ENCODE measurements at places on chromosomes 13 and 19. TPM values are rescaled to one million over a fixed set of nuclear protein-coding genes. Genes with fewer than 3 reads are reported as not detected.

DNA sequence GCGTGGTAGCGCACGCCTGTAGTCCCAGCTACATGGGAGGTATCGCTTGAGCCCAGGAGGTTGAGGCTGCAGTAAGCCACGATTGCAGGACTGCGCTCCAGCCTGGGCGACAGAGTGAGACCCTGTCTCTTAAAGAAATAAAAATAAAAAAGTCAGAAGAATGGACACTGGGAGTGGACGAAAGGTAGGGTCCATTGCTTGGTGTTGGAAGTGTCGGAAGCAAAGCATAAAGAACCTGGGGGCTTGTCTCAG is 392 bp upstream of the ARHGAP33 start:
- peaks cover 29% of the 10 kb centered on the region for H3K4me1 ChIP-seq
- no peak for DNase-seq
- peak overlapping the region; percentile 81 for H3K4me3 ChIP-seq
- no peaks in the 10 kb centered on the region for H3K27me3 ChIP-seq

DNA sequence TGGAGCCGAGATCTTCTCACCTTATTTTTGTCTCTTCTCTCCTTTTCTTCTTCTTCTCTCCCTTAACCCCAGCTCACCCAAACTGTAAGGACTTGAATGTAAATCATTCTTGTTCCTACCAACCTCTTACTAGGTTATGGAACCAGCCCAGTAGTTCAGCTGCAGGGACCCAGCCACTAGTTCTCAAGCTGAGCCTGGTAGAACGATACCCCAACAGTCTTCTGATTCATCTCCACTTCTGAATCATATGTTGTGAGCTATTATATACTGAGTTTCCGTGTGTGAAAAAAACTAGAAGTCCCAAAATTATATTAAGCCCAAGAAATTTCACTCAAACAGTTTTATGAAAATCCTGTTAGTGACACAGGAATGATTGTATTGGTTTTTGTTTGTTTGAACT is 67.7 kb downstream of the DCT start:
- H3K4me1 ChIP-seq, result no peaks in the 10 kb centered on the region
- no peaks in the 10 kb centered on the region for H3K36me3 ChIP-seq
- H3K4me3 ChIP-seq, result no peak overlapping the region
- no peaks in the 10 kb centered on the region for H3K27me3 ChIP-seq
- DNase-seq, result no peak

DNA sequence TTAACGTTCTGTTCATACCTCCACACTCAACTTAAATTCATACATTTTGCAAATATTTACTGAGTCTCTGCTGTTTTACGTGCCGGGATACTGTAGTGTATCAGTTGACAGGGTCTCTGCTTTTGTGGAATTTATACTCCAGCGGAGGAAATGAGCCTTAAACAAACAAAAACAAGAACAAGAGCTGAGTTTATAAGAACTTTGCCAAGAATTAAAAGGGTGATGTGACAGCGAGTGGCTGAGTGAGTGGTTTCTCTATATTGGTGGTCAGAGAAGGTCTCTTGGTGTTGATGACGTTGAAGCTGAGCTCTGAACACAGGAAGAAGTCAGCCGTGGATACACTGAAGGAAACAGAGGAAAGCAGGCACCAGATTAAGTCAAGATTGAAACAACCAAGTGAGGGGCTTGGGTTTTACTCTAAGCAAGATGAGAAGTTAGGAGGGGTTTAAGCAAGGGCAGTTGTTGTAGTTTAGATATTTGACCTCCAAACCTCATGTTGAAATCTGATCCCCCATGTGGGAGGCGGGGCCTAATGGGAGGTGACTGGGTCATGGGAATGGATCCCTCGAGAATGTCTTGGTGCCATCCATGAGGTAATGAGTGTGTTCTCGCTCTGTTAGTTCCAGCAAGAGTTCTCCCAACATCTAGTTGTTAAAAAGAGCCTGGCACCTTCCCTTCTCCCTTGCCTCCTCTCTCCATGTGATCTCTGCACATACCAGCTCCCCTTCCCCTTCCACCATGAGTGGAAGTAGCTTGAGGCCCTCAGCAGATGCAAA is 248.3 kb downstream of the DCLK1 start:
- no peaks in the 10 kb centered on the region for H3K36me3 ChIP-seq
- H3K4me1 ChIP-seq, result no peaks in the 10 kb centered on the region
- no peak for DNase-seq
- H3K4me3 ChIP-seq, result no peak overlapping the region

GRCh38 chr13:103625194-103625593 is 559.0 kb upstream of the SLC10A2 start:
- no peak overlapping the region for H3K27ac ChIP-seq
- H3K36me3 ChIP-seq, result no peaks in the 10 kb centered on the region
- H3K4me3 ChIP-seq, result no peak overlapping the region
- no peak for DNase-seq

- DNase-seq, result no peak
- H3K36me3 ChIP-seq, result peaks cover 17% of the 10 kb centered on the region
- no peak overlapping the region for H3K4me3 ChIP-seq
Measured at GRCh38 chr19:55590617-55591016, 8.7 kb downstream of the FIZ1 start.

DNA sequence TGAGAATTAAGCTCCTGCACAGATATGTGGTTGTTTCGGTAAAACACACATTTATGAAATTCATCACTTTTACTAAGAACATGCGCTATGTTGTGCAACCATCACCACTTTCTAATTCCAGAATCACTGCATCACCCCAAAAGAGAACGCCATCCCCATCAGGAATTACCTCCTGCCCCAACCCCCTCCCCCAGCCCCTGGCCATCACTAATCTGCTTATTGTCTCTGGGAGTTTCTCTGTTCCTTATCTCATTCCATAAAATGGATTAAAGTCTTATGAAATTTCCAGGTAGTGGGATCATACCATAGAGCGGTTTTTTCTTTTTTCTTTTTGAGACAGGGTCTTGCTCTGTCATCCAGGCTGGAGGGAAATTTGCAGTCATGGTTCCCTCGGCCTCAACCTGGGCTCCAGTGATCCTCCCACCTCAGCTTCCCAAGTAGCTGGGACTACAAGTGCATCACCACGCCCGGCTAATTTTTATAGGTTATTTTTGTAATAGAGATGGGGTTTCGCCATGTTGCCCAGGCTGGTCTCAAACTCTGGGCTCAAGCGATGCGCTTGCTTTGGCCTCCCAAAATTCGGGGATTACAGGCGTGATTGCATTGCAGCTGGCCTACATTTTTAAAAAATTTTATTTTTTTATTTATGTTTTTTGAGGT is 3.5 kb downstream of the ZSCAN5B start:
- no peaks in the 10 kb centered on the region for H3K36me3 ChIP-seq
- no peaks in the 10 kb centered on the region for H3K27me3 ChIP-seq
- no peak overlapping the region for H3K4me3 ChIP-seq
- DNase-seq, result no peak

GRCh38 chr19:51386882-51387520 is 773 bp downstream of the LIM2 start:
- H3K36me3 ChIP-seq, result peaks cover 2% of the 10 kb centered on the region
- no peak overlapping the region for H3K4me3 ChIP-seq
- no peak for DNase-seq
- H3K27me3 ChIP-seq, result no peaks in the 10 kb centered on the region
- peaks cover 20% of the 10 kb centered on the region for H3K4me1 ChIP-seq
- no peak overlapping the region for H3K27ac ChIP-seq

- peak overlapping the region; percentile 83 for H3K27ac ChIP-seq
- DNase-seq, result no peak
- H3K27me3 ChIP-seq, result no peaks in the 10 kb centered on the region
- H3K4me1 ChIP-seq, result peaks cover 78% of the 10 kb centered on the region
Measured at GRCh38 chr13:24276306-24276705, 33.1 kb upstream of the C1QTNF9 start.

GRCh38 chr13:112695121-112695520 is 5.3 kb downstream of the ATP11A start:
- H3K36me3 ChIP-seq, result peaks cover 9% of the 10 kb centered on the region
- H3K4me3 ChIP-seq, result no peak overlapping the region
- no peaks in the 10 kb centered on the region for H3K27me3 ChIP-seq
- no peak overlapping the region for H3K27ac ChIP-seq

- no peak overlapping the region for H3K27ac ChIP-seq
- peaks cover 41% of the 10 kb centered on the region for H3K27me3 ChIP-seq
- peaks cover 2% of the 10 kb centered on the region for H3K36me3 ChIP-seq
- H3K4me1 ChIP-seq, result peaks cover 5% of the 10 kb centered on the region
Measured at GRCh38 chr19:55368701-55369563, 1.3 kb downstream of the IL11 start.

DNA sequence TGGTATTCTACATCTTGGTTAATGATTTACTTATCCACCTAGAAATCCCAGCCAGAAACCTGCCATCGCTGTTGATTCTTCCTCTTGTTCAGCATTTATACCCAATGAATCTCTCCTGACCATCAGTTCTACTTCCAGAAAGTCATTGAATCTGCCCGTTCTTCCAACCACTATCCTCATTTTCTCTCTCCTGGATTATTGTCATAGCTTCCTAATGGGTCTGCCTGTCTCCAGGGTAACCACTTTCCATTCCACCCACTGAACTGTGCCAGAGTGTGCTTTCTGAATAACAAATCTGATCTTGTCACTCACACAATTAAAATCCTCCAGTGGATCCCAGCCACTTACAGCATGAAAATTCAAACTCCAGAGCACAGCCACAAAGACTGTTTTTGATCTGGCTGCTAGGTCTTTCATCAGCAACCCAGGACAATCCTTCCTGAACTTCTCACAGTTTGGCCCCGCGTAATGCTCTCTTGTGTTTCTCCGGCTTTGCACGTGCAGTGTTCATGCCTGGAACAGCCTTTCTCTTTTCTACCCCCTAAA is 330.6 kb downstream of the SPRY2 start:
- no peaks in the 10 kb centered on the region for H3K27me3 ChIP-seq
- H3K36me3 ChIP-seq, result no peaks in the 10 kb centered on the region
- no peak overlapping the region for H3K4me3 ChIP-seq
- DNase-seq, result no peak

- peaks cover 21% of the 10 kb centered on the region for H3K27me3 ChIP-seq
- DNase-seq, result no peak
- H3K4me1 ChIP-seq, result peaks cover 6% of the 10 kb centered on the region
- H3K36me3 ChIP-seq, result no peaks in the 10 kb centered on the region
Measured at GRCh38 chr13:97114651-97115050, 107.5 kb upstream of the MBNL2 start.

- H3K4me3 ChIP-seq, result peak within 1 kb of the TSS; percentile 94
- peak within 1 kb of the TSS; percentile 94 for H3K27ac ChIP-seq
- no peaks in the 10 kb centered on the region for H3K27me3 ChIP-seq
- peaks cover 25% of the 10 kb centered on the region for H3K36me3 ChIP-seq
Measured at GRCh38 chr19:57389730-57390598, at the start of gene ZNF548. Gene ZNF548 (plus strand): TSS chr19:57389854. CDS start chr19:57390100, 246 bp downstream.

GRCh38 chr13:82569581-82569980 is 1312.7 kb downstream of the SLITRK1 start:
- H3K4me3 ChIP-seq, result no peak overlapping the region
- DNase-seq, result no peak
- H3K27me3 ChIP-seq, result no peaks in the 10 kb centered on the region

GRCh38 chr19:2252055-2252796 is 3.1 kb downstream of the AMH start:
- DNase-seq, result no peak
- peak overlapping the region; percentile 58 for H3K27ac ChIP-seq
- peaks cover 10% of the 10 kb centered on the region for H3K27me3 ChIP-seq
- peak overlapping the region; percentile 15 for H3K4me3 ChIP-seq
- H3K4me1 ChIP-seq, result no peaks in the 10 kb centered on the region
- no peaks in the 10 kb centered on the region for H3K36me3 ChIP-seq

DNA sequence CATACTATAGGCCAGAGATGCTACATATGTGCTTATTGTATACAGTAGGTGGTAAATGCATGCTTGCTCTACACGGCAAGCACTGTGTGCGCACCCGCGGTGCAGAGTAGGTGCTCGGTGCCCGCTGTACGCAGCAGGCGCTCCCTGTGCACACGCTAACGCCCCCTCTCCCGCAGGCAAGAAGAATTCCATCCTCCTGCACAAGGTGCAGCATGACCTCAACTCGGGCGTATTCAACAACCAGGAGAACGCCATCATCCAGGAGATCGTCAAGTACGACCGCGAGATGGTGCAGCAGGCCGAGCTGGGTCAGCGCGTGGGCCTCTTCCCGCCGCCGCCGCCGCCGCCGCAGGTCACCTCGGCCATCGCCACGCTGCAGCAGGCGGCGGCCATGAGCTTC is 17.7 kb downstream of the POLRMT start:
- H3K36me3 ChIP-seq, result peaks cover 13% of the 10 kb centered on the region
- DNase-seq, result no peak
- no peaks in the 10 kb centered on the region for H3K27me3 ChIP-seq
- H3K4me1 ChIP-seq, result peaks cover 14% of the 10 kb centered on the region

DNA sequence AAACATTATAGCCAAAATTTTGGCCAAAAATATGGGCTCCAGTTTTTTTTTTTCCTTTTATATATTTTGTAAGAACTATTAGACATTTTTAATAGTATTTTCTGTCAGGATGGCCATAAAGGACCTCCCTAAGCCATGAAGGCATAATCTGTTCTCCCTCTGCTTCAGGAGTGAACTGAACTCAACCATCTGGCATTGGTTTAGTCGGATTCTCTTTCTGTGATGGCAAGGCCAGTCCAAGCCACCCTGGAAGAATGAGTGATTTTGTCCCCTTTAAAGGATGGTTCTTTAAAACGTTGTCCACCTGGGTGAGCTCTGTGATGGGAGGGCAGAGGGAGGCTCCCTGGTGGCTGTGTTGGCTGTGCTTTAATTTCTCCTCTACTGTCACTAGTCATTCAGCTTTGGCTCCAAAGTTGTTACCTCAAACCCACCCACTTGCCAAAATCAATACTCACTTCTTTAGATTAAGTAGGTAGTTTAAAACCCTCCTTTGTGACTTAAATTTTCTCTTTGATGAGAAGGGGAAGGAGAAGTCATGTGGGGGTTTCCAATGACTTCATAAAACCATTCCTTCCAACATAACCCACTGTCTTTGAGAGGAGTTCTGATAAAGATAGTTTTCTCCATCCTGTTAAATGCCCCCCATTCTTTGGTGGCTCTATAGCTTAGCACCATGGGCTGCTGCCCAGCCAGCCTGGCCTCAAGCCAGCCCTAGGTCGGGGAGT is 4.4 kb downstream of the TNFRSF19 start:
- no peak overlapping the region for H3K27ac ChIP-seq
- no peak overlapping the region for H3K4me3 ChIP-seq
- peaks cover 3% of the 10 kb centered on the region for H3K36me3 ChIP-seq
- DNase-seq, result no peak
- H3K27me3 ChIP-seq, result peaks cover 62% of the 10 kb centered on the region

DNA sequence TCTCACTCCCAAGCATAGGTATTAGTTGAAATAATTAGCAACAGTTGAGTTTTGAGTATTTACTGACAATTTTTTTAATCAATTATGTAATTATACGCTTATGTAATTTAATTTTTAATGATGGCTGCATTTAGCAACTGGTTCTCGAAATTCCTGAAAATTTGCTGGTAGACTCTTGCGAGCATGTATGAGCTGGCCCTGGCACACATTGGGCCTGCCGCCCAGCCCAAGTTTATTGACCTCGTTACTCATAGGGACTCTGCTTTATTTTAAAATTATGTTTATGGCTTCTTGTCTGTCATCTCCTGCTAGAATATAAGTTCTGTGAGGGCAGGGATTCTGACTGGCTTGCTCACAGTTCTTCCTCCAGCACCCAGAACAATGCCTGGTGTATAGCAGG is 6.7 kb downstream of the KLK14 start:
- no peak overlapping the region for H3K4me3 ChIP-seq
- H3K27me3 ChIP-seq, result peaks cover 10% of the 10 kb centered on the region
- H3K4me1 ChIP-seq, result no peaks in the 10 kb centered on the region
- H3K36me3 ChIP-seq, result no peaks in the 10 kb centered on the region
- no peak overlapping the region for H3K27ac ChIP-seq
- no peak for DNase-seq

- no peak for DNase-seq
- no peaks in the 10 kb centered on the region for H3K36me3 ChIP-seq
- no peak overlapping the region for H3K27ac ChIP-seq
- H3K4me1 ChIP-seq, result peaks cover 3% of the 10 kb centered on the region
- peaks cover 7% of the 10 kb centered on the region for H3K27me3 ChIP-seq
Measured at GRCh38 chr13:101155920-101156319, 260.4 kb downstream of the NALCN start.

Gene EFNA2
- total RNA-seq, result not detected

Gene CYP4F2
- not detected for total RNA-seq

Gene MEDAG
- total RNA-seq, result not detected

Gene ZNF844
- 0.73 TPM for total RNA-seq

Gene ZSCAN5C
- not detected for total RNA-seq

Gene ANKLE1
- 13.4 TPM for total RNA-seq
